ENCODE measurements at places on chromosomes 4 and X.

DNA sequence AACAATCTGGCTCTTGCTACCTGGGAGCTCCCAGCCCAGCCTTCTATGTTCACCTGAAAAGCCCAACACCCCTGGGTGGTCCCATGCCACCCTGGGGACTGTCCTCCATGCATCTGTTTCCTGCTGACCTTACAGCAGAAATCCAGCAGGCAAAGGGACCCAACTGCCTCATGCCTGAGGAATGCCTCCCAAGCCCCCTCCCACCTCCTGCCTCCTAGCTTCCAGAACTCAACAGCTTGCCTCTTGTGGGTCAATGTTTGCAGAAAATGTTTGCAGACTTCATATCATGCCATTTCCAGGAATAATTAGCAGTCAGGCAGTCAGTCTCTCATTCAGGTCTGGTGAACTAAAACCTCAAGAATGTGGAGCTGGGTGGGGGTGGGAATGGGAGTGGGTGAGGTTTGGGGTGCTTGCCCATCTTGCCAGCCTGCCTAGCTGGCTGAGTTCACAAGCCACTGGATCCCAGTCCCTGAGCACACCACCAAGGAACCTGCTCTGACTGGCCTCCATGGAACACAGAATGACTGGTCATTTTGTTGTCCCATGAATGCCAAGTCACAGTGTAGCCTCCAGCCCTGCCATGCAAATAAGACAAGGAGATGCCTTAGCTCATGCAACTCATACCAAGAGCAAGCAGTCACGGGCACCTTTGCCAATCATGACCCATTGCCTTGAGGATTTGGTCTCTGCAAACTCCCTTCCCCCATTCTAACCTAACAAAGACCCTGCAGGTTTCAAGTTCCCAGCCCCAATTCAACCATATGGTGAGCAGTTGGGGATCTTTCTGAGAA is 12.1 kb upstream of the PLAC1 start:
- no peaks in the 10 kb centered on the region for H3K27me3 ChIP-seq
- no peaks in the 10 kb centered on the region for H3K36me3 ChIP-seq
- no peaks in the 10 kb centered on the region for H3K4me1 ChIP-seq
- H3K4me3 ChIP-seq: no peak overlapping the region
- no peak overlapping the region for H3K27ac ChIP-seq
- no peak for DNase-seq

DNA sequence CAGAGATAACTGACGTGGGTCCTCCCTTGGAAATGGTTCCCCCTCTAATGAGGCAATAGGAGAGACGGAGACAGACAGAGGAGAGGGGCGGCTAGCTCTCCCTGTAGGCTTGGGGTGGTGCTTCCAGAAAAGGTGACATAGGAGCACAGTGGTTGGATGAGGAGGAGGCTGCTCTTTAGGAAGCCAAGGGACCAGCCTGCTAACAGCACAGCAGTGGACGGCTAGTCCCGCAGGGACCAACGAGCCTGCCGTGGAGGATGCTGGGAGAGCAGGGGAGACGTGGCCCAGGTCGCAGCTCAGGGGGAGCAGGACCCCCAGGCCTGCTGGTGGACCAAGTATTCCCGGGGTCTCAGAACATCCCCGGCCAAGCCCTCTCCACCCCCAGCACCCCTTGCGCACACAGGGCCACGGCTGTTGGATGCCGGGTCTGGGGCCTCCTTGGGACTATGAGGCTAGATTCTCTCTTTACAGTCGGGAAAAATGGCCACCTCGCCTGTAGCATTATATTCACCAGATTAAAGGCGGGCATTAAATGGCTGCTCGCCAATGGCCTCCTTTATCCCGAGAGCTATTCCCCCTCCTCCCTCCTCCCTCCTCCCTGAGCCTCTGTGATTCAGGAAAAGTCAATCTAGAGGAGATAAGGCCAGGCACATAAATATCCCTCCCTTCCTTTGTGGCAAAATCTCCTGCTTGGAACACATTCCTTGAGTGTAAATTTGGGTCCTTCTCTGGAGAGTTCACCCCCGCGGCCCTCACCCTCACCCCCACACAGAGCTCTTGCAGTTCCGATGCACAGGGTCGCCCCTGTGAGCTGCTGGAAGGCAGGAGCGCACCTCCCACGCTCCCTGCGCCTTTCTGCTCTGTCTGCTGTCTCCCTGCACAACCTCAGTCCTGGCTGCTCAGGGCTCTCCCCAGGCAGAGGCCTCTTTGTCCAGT is 30.5 kb upstream of the NSG1 start:
- H3K4me1 ChIP-seq: no peaks in the 10 kb centered on the region
- no peak overlapping the region for H3K27ac ChIP-seq
- DNase-seq: no peak
- H3K36me3 ChIP-seq: no peaks in the 10 kb centered on the region

DNA sequence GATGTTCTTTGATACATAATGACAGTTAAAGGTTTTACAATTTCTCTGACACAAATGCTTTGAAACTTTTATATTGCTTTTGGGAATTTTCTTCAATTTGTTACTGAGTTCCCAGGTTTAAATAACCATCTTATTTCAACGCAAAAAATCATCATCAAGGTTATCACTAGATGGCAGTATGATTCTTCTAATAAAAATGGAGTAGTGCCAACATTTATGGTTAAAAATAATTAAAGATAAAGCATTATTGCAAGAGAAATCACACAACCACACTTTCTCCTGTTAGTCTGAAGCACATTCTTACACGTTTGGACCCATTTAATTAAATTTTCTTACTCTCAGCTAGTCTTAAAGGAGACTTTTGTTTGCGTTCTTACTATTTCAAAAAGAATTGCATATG is 611.3 kb upstream of the CPXCR1 start:
- H3K27ac ChIP-seq: no peak overlapping the region
- no peak for DNase-seq
- no peak overlapping the region for H3K4me3 ChIP-seq
- H3K36me3 ChIP-seq: no peaks in the 10 kb centered on the region
- no peaks in the 10 kb centered on the region for H3K27me3 ChIP-seq

GRCh38 chr4:89909889-89910288 is 15.2 kb downstream of the MMRN1 start:
- H3K36me3 ChIP-seq: no peaks in the 10 kb centered on the region
- no peak for DNase-seq
- H3K27ac ChIP-seq: no peak overlapping the region
- H3K27me3 ChIP-seq: no peaks in the 10 kb centered on the region

DNA sequence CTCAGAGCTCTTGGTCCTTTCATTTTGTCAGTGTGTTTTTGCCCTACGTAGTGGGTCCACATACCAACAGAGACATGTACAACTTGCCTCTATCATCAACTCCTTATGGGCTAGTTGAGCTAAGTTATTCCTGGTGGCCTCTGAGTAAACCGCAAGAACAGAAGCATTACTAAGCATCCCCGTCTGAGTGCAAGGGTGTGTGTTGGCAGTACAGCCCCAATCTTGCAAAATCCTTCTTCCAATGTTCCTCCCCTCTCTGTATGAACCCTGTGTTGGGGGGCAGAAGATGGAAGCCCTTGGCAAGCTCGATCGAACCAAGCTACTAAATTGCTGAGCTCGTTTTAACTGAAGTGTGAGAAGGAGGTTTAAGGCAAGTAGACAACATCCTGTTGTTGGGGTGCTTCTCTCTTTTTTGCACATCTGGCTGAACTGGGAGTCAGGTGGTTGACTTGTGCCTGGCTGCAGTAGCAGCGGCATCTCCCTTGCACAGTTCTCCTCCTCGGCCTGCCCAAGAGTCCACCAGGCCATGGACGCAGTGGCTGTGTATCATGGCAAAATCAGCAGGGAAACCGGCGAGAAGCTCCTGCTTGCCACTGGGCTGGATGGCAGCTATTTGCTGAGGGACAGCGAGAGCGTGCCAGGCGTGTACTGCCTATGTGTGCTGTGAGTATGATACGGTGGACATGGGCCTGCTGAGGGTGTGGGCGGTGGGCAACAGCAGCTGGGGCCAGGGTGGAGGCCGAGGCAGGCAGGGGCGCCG is at the start of gene SH2D1A:
Gene SH2D1A (plus strand): TSS at position 447 of the 760 bp plus-strand sequence. CDS start 80 bp downstream, at position 527.
- no peak for DNase-seq
- no peaks in the 10 kb centered on the region for H3K36me3 ChIP-seq
- H3K27ac ChIP-seq: peak within 1 kb of the TSS; percentile 72
- peak within 1 kb of the TSS; percentile 73 for H3K4me3 ChIP-seq
- H3K4me1 ChIP-seq: peaks cover 47% of the 10 kb centered on the region

GRCh38 chr4:2256156-2256731 is 5.7 kb downstream of the MXD4 start:
- H3K27me3 ChIP-seq: no peaks in the 10 kb centered on the region
- H3K4me1 ChIP-seq: peaks cover 16% of the 10 kb centered on the region
- no peak overlapping the region for H3K4me3 ChIP-seq
- H3K27ac ChIP-seq: no peak overlapping the region

Data from CD8-positive, alpha-beta memory T cell (primary cell).